Stimulated activated CD4-positive, alpha-beta T cell treated with anti-CD3 and anti-CD28 coated beads, Interleukin-1b, Interleukin-23, amount 100 ng/mL, for 24 hours (primary cell): ENCODE measurements at places on chromosomes 5 and 9.

DNA sequence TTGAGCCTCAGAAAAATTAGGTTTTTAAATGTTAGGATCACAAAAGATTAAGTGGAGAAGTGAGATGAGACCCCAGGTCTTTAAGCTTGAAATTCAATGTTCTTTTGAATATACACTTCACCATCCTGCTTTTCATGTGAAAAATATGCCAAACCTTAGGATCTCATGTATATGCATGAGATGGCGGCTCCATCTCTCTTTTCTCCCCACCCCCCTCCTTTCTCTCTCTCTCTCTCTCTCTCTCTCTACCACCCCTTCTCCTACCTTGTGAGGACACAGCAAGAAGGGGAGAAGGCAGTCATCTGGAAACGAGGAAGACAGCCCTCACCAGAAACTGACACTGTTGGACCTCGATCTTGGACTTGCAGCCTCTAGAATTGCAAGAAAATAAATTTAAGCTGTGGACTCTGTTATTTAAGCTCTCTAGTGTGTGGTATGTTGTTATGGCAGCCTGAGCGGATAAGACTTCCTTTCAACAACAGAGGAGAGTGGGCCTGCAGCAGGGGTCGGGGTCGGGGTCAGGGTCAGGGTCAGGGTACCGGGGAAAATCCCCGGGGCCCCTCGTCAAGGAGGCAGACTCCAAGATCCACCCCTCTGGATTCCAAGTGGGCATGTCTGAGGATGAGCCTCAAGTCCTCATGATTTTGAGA is 16.4 kb upstream of the ALDH1B1 start:
- DNase-seq: no peak

- no peak for DNase-seq
These were observed 39.8 kb downstream of the POLK start for GRCh38 chr5:75551471-75551870.

DNA sequence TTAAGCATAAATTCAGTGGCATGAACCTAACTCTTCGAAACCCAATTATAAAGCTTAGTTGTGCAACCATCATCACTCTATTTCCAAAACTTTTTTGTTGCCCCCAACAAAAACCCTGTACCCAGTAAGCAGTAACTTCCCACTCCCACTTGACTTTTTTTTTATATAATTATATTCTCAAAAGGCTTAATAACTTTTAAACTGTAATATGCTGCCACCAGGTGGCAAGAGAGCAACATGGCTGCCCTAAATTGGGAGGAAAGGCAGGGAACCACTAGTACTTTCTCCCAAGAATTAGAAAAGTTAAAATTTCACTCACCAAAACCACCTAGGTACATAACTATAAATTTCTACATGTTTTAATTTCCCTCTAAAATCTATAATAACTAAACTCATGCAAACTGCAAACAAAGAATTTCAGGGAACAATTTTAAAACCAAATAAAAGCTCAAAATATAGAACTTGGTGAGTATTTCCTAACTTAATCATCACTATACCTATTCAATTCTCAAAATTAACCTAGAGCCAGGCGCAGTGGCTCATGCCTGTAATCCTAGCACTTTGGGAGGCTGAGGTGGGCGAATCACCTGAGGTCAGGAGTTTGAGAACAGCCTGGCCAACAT is 50.2 kb upstream of the RNF38 start:
- DNase-seq: no peak

DNA sequence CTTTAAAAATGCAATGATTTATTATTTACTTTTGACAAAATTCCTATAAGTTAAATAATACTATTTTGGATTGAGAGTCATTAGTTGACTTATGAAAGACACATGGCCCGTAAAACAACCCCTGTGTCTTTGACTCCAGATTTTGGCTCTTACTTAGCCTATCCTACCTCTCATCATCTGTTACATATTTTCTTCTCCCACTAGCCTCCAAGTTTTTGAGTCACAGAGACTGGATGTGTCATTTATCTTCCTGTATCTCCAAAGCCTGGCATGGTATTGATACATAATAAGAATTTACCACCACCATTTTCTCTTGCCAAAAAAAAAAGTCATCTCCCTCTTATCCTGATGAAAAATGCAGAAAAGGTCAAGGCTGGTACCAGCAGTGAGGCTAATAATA is 99.9 kb downstream of the GABRB2 start:
- DNase-seq: no peak

DNA sequence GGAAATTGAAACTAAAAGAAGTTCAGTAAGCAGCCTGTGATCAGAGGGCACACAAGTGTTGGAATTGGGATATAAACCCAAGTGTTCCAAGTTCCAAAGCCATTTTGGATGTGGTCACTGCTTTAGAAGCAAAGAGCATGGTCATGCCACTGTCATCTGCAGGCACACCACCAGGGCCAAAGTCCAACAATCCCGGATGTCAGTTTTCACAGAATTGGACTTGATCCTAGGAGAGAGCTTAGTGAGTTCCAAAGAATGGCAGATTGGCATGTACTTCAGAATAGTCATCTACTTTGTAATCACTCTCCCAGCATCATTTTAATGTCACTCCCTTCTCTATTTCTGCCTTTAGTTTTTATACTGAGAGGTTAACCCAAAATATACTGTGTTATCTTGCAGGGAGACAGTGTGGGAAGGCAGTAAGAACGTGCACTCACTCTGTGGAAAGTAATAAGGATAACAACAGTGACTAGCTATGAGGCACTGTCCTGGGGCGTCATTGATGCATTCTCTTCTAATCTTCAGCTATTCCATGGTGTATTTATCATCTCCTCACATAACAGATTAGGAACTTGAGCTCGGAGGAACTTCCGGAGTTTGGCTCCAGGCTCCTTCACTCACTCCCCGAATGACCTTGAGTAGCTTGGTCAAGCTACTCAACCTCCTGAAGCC is 388.0 kb downstream of the ACTL7B start:
- DNase-seq: no peak

GRCh38 chr9:27460226-27461023 is 63.7 kb upstream of the IFNK start:
- DNase-seq: no peak

- DNase-seq: no peak
These were observed 109.4 kb downstream of the C5orf15 start for GRCh38 chr5:133859073-133859472.

- DNase-seq: no peak
These were observed 361.3 kb downstream of the RAB3C start for GRCh38 chr5:58944221-58944620.

- DNase-seq: no peak
These were observed 356.4 kb downstream of the NR2F1-AS1 start for GRCh38 chr5:93224624-93225023.

DNA sequence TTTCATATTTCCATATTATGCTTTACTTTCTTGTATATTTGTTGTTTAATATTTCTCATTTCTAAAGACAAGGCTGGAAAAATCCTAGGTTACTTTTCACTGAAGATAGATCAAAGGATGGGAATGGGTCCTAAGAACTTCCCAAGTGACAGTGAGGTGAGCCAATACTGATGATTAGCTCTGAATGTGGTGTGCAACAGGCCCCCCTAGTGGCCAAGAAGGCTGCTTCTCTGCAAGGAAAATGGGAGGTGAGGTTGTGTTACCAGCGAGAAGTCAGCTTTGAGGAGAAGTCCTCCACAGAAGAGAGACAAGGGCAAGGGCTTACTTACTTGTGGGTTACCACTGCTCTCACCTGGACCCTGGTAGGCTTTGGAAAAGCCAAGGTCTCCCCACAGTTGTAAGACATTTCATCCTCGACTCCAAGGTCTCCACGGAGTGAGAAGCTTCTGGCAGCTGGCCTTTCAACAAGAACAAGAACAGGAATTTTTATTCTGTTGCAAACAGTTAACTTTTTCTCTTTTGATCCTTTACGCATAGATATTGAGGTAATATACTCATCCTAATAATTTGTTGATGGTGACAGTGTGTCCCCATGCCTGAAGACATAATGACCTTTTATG is 69.9 kb downstream of the MAMDC2 start:
- peak; percentile 11 for DNase-seq

- DNase-seq: no peak
These were observed 25.1 kb downstream of the GDNF start for GRCh38 chr5:37814699-37815098.

GRCh38 chr9:132733260-132733815 is 63.1 kb downstream of the GTF3C4 start:
- DNase-seq: no peak

- DNase-seq: no peak
These were observed 6.6 kb downstream of the SLC2A6 start for GRCh38 chr9:133472277-133472645.

DNA sequence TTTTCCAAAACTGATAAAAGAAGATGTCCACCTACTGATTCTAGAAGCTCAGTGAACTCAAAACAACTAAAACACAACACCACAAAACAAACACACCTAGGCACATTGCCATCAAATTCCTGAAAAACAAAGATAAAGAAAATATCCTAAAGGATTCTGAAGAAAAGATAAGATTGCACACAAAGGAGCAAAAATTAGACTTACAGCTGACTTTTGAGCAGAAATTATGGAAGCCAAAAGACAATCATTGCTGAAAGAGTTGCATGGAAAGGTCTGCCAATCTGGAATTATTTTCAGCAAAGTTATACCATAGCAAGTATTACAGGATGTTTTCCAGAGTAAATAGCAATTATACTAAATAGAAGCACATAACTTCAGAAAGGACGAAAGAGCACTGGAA is 128.2 kb upstream of the IRX2 start:
- no peak for DNase-seq

GRCh38 chr5:79284846-79285245 is 48.9 kb downstream of the JMY start:
- no peak for DNase-seq

DNA sequence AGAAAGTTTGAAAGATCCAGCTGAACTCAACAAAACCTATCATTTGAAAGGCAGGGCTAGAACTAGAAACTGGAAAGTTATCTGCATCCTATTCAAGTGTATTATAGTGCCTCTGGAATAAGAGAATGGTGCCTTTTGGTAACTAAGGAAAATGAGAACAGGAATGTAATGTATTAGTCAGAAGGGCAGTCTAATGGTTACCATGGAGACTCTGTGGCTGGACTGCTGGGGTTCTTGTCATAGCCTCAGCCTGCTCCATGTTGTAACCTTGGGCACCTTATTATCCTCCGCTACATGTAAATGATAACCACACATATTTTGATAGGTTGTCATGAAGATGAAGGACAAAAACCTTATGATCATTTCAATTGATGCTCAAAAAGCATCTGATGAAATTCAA is 24.6 kb upstream of the IFNB1 start:
- DNase-seq: no peak

- DNase-seq: no peak
These were observed 165.1 kb upstream of the SLC30A5 start for GRCh38 chr5:68928617-68929302.

GRCh38 chr9:20271096-20271495 is 351.2 kb downstream of the MLLT3 start:
- no peak for DNase-seq

DNA sequence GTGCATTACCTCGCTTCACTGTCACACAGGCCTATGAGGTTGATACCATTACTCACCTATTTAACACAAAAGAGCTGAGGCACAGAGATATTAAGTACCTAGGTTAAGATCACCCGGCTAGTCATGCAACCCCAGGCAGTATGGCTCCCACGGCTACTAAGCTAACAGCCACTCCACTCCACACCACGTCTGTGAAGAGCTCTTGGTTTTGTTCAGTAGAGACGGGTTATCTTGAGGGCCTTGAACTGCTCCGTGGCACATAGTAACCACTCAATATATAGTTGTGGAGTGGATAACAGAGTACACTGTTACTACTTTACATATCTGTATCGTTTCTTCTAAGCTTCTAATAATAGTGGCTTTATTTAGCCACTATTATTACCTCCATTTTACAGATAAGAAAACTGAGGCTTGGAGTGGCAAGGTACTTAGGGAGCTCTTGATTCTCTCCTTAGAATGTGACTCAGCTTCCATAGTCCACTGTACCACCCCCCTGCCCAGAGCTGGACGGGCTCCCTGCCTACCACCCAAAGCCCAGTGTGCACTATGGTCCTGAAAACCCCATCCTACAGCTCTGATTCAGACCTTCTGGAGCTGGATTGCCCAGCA is 1.0 kb upstream of the CORO2A start:
- DNase-seq: no peak

GRCh38 chr5:157545610-157546310 is 29.8 kb downstream of the ADAM19 start:
- no peak for DNase-seq

GRCh38 chr5:139650689-139651042 is 2.5 kb downstream of the CXXC5 start:
- DNase-seq: no peak

- no peak for DNase-seq
These were observed 385.2 kb upstream of the KLF4 start for GRCh38 chr9:107874591-107875369.

DNA sequence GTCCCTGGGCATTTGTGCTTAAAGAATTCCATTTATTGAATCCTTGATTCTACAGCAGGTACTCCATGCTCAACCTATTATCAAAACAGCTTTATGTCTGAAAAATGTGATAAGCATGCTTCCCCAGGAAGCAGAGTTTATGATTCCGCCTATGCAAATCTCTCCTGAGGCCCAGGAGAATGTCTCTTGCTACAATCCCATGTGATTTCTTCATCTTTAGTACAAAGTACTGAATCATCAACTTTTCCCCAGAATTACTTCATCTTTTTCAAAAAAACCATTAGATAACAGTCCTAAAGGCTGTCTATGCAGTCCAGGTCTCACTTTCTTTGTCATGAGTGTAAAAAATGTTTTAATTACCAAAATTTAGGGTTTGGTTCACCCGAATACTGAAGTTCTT is 130.2 kb upstream of the ADAMTSL1 start:
- DNase-seq: no peak

GRCh38 chr5:150571836-150572235 is 63.9 kb downstream of the NDST1 start:
- DNase-seq: no peak

GRCh38 chr5:95817430-95817829 is 5.1 kb downstream of the GLRX start:
- no peak for DNase-seq

DNA sequence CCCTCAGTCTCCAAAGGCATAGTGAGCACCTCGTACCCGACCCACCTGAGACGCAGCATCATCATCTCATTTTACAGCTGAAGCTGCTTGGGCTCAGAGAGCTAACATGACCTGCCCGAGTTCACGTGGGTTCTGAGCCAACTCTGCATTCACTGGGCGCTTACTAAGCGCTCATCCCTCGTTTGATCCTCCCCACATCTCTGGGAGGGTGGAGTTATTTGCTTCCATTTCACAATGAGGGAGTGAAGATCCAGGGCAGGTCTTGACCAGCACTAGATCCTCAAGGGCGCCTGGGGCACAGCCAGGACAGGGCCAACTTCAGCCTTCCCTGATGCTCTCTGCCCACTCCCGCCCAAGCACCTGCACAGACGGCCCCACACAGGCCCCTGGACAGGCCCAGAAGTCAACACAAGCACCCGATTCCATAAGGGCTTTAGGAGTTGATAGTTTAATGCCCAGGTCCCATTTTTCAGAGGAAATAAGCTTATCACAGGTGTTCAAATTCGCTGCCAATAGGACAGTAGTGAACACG is 80.8 kb downstream of the HRH2 start:
- no peak for DNase-seq
